ENCODE measurements at places on chromosomes 1 and 21.
A peak's percentile ranks its signal among the peaks of the same experiment; 100 is the strongest.

- DNase-seq: peak; percentile 58
Measured at GRCh38 chr1:36337830-36338229, 14.4 kb upstream of the EVA1B start.

- DNase-seq: no peak
Measured at GRCh38 chr1:41379738-41380130, 18.5 kb downstream of the FOXO6 start.

- peak; percentile 39 for DNase-seq
Measured at GRCh38 chr1:16391411-16391810, 24.4 kb downstream of the SZRD1 start.

GRCh38 chr1:203103216-203103615, 17.4 kb upstream of the MYOG start:
- DNase-seq: no peak

GRCh38 chr1:108708691-108709660, 3.7 kb upstream of the FNDC7 start:
- peak; percentile 39 for DNase-seq

GRCh38 chr1:154502066-154502743, at the start of the genes SHE and TDRD10:
Gene SHE (minus strand): TSS chr1:154502412. CDS start chr1:154502026, 386 bp downstream.
Gene TDRD10 (plus strand): TSS chr1:154502219. CDS start chr1:154506904, 4,685 bp downstream.
- no peak for DNase-seq

GRCh38 chr1:201288007-201288406, 4.7 kb downstream of the PKP1 start:
- DNase-seq: no peak

- no peak for DNase-seq
Measured at GRCh38 chr1:10901091-10901890, 104.8 kb upstream of the CASZ1 start.

- DNase-seq: no peak
Measured at GRCh38 chr1:30928171-30928570, 19.6 kb upstream of the SDC3 start.

DNA sequence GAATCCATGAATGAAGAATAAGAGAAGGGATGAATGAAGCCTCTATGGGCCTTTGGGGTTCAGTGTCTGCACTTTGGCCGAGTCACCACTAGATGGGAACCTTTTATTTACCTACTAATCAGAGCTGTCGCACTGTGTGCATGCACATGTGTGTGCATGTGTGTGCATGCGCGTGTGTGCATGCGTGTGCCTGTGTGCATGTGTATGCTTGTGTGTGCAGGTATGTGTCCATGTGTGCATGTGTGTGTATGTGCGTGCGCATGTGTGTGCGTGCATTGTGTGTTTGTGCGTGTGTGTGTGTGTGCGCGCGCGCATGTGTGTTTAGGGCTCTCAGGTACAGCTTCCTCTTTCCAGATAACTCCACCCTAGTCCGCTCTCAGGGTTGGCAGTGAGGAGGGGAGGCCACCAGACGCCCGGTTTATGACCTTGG, 20.4 kb upstream of the UBXN10 start:
- DNase-seq: no peak

DNA sequence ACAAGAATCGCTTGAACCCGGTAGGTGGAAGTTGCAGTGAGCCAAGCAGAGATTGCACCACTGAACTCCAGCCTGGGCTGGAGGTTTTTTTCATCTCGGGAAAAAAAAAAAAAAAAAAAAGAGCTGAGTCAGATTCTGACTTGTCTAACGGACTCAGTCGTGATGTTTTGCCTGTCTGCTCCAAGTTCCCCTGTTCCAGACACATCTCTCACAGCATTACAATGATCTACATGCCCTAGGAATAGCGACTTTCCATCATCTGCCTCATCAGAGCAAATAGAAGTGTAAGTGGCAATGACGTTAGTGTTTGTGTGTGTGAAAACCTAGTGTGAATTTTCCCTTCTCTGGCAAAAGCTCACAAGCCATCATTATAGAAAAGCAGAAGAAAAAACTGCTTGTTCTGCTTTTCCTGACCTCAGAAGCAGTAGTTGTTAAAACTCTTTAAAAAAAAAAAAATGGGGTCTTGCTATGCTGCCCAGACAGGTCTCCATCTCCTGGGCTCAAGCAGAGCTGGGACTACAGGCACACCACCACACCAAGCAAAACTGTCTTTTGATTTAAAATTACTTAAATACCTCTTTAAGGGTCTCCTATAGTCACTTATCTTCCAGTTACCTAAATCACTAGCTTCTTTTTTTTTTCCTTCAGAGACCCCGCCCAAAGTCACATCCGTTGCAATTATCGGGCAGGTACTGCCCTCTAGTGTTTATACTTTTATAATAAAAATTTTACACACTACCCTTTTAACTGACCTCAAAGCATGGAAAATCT, 37.3 kb downstream of the PLEKHO1 start:
- peak; percentile 80 for DNase-seq

GRCh38 chr21:42621166-42621818, 32.1 kb upstream of the PDE9A start:
- DNase-seq: no peak

DNA sequence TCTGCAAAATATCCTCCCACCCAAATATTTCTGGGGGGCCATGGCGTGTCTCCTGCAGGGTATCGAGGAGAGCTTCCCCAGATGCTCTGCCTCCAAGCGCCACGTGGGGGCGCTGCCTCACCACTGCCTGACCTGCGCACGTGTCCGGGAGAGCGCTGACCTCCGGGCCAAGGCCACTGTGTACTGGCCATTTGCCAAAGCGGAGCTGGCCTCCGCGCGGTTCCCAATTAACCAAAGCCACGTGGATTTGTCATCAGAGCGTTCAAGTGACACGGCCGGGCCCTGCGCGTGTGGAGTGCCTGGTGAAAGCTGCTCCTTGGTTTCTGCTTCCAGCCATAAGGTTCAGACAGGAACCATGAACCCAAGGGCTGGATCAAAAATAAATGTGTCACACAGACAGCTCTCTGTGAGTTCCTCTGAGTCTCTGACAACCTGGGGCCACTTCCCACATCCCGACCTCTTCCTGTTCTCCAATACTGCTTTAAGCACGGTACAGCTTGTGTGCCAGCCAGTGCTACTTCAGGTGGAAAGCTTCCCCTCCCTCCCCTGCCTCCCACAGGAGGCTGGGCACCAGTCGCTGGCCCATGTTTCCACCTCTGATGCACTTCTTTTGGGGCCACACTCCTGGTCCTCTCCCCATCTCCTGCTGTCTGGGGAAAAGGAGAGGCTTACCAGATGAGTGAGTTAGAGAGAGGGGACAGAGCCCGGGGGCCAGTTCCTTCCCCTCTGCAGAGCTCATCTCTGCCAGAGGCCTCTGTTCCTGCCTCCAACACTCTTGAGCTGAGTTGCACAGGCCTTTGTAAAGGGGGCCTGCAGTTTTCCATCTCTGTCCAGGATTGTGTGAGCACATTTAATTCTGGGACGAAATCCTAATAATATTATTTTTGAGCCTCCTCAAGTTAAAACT, 26.1 kb downstream of the ZP4 start:
- peak; percentile 81 for DNase-seq

- DNase-seq: no peak
Measured at GRCh38 chr1:231929311-231929710, 302.7 kb downstream of the DISC1 start.

DNA sequence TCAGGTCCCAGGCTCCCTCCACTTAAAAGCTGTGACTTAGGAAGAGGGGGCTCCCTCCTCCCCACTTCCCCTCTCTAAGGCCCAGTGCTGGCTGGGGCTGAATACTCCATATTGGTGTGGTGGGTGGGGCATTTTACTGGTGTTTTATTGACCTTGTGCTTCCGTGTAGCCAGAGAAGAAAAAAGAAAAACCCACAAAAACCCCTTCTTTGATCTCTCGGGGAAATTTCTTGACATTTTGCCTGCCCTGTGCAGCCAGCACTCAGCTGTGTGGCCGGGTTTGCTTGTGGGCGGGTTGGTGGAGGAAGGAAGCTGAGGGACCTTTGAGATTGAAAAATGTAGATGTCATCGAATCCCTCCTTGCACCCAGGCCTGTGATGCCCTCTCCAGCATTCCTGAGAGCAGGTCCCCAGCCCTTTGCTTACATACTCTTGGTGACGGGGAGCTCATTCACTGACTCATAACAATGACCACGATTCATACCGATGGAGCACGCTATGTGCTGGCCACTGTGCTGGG, 24.8 kb downstream of the TNFRSF8 start:
- DNase-seq: peak; percentile 85

DNA sequence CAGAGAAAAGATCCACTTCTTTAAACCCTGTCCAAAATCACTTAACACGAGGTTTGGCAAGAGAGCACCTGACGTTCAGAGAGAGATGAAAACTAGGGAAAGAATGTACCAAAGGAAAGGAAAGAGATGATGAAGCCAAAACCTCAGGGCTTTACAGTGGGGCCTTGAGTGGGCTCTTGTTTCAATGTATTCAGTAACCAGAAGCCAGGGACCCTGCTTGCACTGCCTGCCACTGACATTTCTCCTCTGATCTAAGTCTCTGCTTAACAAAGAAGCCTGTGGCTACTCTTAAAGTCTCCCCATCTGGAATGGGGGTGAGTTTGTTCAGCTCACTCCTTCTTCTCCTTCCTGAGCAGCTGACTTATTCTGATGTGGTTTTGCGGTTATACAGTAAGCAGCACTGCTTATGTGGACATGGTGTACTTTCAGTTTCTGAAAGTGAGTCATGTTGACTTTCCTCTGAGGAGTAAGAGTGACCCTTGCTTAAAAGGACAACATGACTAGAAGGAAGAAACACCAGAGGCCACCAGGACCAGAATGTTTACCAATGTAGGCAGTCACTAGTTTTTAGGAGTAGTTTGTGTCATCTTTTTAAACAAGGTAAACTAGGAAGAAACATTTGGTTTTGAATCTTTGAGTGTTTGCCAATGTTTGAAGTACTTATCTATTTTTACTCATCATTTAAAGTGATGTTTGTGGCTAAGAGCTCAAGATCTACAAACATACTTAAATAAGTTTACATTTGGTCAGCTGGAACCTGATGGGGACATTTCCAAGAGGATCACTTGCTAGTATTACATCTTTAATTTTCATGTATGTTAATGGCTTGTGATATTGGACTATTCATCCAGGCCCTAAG, 87.4 kb downstream of the FASLG start:
- peak; percentile 94 for DNase-seq

- peak; percentile 27 for DNase-seq
Measured at GRCh38 chr1:996851-997712, 2.8 kb downstream of the HES4 start.

All from suppressor macrophage treated with lipopolysaccharide for 4 hours (primary cell).